Stimulated activated CD4-positive, alpha-beta T cell treated with anti-CD3 and anti-CD28 coated beads, Interleukin-2, amount 100 ng/mL, for 48 hours (primary cell): ENCODE measurements at places on chromosomes 2 and 18.

DNA sequence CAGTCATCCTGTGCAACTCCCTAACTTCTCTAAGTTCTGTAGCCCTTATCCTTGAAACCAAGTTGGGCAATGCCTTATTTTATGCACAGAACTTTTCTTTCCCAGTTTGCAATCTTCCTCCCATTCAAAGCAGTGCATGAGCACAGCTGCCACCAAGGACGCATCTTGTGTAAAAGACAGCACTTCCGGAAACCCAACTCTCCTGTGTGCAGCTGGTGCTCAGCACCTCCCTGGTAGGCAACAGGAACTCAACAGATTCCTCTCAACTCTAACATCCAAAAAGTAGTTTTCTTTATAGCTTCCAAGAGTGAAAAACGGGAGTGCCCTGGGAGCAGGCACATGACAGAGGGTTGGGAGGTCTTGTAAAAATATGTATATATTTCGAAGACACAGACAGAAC lies 2.2 kb downstream of the TMEM18 start:
- no peak for DNase-seq

DNA sequence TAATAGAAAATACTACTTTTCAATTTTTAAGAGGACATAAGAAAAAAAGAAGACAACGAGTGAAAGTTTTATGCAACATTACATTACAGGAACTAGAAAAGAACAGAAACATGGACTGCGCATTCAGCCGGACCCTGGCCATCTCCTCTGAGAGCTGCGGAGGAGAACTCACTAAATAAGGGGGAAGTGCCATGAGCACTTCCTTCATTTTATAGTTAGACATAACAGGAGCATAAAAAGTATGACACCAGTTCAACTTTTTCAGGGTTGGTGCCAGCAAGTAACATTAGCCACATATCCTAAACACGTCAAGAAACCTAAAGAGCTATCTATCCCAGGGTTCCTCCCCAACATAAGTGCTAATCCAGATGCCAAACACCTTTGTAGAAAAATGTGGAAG lies 78.0 kb upstream of the SERTAD2 start:
- no peak for DNase-seq

DNA sequence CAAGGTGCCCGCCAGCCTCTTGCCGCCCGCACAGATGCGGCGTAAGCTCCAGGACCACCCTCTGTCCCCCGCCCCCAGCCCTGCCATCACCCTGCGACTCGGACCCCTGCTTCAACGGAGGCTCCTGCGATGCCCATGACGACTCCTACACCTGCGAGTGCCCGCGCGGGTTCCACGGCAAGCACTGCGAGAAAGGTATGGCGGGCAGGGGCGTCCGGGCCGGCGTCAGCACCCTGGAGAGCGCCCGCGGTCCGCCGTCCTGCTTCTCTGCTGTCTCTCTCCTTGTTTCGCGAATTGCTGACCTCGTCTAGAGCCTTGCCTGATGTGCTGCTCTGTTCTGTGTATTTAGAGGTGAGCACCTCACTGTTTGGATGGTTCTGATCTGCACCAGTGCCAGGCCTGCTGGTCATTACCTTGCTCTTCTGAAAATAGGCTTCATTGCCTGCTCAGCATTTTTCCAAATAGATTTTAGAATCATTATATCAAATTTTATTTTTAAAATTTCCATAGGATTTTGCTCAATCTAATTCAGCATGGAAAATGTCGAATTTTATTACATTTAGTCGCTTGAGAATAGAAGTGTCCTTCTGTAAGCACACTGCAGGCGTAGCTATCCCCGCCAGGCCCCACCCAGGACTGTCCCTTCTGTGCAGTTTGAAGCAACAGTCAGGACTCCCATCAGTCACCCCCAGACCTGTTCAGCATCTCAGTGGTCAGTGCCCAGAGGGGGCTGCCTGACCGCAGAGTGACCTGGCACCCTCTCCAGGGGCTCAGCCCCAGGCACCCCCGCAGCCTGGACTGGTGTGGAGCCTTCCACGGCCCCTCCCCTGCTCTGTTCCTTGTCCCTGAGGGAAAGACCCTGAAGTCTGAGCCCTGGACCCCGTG lies 51.6 kb downstream of the SNED1 start:
- no peak for DNase-seq

DNA sequence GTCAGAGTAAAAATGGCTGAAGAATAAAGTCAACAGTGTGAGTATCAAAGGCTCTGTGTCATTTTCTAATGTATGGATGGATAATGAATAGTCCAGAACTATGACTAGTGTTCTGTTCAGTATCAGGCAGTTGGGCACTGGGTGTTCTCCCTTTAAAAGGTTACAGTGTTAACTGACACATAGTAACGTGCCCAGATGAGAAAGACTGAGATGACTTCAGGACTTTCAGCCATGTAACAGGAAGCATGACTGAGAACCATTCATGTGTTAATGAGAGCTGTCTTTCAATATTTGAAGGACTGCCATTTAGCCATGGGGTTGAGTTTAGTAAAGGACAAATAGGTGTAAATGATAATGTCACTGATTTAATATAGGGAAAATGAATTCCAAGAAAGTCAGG lies 187.1 kb downstream of the GULP1 start:
- DNase-seq, result no peak

DNA sequence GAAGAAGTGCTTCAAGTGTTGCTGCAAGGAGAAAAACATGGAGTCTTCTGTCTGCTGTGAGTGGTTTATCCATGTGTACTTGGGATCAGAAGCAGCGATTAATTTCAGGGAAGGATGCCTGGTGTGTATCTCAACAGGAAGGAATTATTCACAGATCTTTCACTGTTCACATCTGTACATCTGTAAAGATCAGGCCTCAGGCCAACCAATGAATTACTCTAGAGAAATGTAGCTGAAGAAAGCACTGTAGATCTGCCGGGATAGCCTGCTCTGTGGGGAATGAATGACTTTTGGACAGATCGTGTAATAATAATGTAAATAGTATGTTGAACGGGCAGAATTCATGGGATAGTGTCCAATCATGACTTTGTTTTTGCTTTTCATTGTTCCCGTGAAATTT lies 54.0 kb upstream of the SPP2 start:
- no peak for DNase-seq

DNA sequence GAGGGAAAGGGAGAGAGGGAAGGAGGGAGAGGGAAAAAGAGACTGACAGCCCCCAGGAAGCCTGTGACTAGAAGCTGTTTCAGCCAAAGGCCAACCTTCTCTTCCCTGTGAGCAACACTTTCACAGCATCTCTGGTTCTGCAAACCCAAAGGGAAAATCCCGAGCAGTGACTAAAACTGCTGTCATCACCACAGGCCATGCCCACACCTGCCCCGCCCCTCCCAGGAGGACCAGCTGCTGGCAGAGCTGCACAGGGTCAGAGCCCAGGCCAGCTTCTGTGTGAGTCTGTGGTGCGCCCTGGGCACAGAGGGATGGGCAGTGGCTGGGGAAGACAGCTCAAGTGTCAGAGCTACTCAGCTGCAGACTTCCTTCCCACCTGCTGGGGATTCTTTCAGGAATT lies 64.9 kb upstream of the OTOS start:
- peak; percentile 57 for DNase-seq
